ENCODE measurements at places on chromosomes 7 and 10. TPM values are rescaled to one million over a fixed set of nuclear protein-coding genes. Genes with fewer than 3 reads are reported as not detected.

PPP1R3C gene
- total RNA-seq: 141 TPM

ATRNL1 gene
- 207 TPM for total RNA-seq

NKX2-3 gene
- not detected for total RNA-seq

PWWP2B gene
- total RNA-seq: 21.3 TPM

PDE6C gene
- total RNA-seq: not detected

FKBP9 gene
- total RNA-seq: 115 TPM

TMEM236 gene
- 0.64 TPM for total RNA-seq

All from metanephros (tissue), 2 donors.